Activated CD4-positive, alpha-beta T cell treated with anti-CD3 and anti-CD28 coated beads, Interleukin-2, Interleukin-4, amounts not matched to agents 100 ng/mL and 50 ng/mL, durations not matched to agents 16 hours and 8 hours (primary cell): ENCODE measurements at places on chromosomes 16 and 17.

DNA sequence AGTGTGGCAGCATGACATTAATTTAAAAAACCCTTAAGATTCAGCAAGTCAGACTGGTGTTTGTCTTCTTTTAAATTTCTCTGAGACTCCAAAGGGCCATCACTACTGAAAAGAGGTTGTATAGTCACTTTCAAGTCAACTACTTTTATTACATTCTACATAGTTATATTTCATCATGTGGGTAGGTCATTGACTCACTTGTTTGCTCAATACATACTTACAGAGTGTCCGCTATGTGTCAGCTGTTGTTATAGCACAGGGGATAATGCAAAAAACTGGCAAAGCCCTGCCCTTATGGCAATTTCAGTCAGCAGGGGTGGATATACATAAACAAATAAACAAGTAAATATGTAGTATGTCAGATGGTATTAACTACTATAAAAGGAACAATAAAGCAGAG is 2.5 kb upstream of the MYH4 start:
- no peak for DNase-seq

DNA sequence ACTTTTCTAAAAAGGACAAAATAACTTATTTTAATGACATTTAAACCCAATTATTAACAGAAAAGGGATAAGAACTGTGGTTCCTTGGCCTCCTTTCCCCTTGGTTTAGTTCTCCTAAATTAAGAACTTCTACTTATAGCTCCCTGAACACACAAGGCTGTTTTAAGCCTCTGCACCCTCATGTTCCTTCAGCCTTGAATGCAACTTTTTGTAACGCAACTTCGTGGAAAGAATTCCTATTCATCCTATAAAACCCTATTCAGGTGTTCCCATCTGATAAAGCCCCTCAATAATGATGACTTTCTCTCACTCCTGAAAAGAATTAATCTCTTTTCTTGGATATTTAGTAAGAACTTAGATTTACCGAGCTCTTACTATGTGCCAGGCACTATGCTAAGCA is 6.3 kb downstream of the STAT3 start:
- DNase-seq: no peak

DNA sequence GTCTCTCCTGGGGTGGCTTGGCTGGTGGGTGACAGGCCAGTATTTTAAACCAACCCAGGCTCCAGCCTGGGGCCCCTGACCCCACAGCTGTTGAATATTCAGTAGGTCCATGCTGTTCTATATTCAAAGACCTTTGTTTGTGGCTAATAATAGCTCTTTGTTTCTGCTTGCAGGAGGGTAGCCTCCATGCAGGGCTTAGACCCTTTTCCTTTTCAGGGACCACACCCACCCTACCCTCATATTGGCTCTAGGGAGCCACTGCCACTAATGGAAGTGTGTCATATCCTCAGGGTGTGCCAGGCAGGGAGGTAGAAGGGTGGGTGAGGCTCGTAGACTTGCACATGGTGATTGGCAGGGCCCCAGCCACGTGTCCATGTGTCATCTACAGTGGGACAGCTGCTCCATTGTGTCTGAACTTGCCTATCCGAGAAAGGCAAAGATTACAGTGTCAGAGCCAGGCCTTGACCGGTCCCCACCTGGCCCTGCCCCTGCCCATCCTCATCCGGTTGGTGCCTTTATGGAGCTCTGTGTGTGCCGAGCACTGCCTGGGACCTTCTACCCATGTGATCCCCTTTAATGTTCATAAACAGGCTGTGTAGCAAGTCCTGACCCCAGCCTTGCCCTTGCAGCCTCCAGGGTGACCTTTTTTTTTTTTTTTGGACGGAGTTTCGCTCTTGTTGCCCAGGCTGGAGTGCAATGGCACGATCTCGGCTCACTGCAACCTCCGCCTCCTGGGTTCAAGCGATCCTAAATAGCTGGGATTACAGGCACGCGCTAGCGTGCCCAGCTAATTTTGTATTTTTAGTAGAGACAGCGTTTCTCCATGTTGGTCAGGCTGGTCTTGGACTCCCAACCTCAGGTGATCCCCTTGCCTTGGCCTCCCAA is 22.1 kb downstream of the TMC7 start:
- DNase-seq: no peak

DNA sequence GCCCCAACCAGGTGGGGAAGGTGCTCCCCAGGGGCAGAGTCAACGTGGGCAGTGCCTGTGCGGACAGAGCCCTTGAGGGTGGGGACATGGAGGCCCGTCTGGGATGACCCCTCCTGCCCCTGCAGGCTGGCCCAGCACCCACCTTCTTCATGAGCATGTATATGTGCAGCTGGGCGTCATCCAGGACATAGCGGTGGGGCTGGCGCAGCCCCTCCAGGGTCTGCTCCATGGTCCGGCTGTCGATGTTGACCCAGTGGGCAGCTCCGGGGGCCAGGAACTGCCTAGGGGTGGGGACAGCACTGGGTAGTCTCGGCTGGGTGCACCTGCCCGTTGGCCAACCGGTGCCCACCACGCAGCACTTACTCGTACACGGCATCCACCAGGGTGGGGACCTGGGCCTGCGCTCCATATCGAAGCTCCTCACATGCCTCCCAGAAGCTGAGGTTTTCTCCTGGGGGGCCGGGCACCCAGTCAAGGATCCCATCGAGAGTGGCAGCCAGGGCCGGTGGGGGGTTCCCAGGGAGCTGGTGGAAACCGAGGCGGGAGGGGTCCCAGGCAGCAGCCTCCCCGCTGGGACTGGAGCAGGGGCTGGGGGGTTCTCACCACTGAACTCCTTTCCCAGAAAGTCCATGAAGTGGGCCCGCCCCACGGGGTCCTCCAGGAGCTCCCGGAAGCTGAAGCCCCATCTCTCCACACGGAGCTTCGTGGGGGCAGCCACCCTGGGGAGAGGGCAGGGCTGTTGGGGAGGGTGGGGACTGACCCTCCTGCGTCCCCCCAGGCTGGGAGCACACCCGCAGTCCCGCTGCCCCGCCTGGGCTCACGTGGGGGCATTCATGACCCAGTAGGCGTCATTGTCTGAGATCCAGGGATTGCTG is 5.1 kb downstream of the RGS11 start:
- no peak for DNase-seq

GRCh38 chr17:55388842-55389241 is 32.8 kb downstream of the MMD start:
- DNase-seq: no peak

GRCh38 chr16:85028685-85029407 is 1.3 kb downstream of the KIAA0513 start:
- peak; percentile 72 for DNase-seq

DNA sequence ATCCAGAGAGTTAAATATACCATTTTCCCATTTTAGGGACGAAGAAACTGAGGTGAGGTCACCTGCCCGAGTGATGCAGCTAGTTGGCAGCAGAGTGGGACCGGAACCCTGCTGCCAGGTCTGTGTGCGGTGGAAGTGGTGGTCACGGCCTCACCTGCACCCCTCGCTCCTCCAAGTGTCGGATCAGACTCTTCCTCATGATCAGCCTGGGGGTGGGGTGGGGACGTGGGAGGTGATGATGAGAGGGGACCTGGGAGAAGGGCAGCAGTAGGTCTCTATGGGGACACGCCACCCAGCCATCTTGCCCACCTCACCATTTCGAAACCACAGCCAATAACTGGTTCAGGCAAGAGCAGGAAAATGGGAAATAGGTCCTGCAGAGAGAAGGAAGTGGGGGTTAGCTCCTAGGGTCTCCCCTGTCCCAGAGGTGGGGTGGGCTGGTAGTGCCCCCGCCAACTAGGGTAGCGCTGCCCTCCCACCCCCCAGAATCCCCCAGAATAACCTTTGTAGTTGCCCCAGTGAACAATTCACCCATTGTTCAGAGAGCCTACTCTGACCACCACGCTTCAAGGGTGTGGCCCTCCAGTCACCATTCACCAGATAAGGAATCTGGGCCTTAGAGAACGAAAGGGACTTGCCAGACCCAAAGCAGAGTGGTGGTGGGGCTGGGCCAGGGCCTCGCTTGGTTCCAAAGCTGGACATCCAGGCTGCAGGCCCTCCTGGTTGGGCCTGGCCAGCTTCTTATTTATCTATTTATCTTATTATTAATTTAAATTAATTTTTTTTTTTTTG is 5.1 kb downstream of the GDPD3 start:
- DNase-seq: no peak

DNA sequence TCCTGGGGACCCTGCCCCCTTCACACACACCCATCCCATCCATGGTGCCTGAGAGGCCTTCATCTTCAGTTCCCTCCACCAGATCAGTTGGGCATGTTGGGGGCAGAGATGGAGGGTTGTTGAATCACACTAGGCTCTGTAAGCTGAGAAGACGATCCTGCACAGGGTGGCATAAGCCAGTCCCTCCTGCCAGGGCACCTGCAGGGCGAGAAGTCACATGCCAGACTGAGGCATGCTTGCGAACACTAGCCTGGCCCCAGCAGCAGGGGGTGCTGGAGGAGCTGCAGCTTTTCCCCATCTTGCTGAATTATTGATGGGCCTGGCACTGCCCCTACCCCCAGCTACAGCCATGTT is 6.1 kb upstream of the TBX2 start:
- DNase-seq: peak; percentile 20

DNA sequence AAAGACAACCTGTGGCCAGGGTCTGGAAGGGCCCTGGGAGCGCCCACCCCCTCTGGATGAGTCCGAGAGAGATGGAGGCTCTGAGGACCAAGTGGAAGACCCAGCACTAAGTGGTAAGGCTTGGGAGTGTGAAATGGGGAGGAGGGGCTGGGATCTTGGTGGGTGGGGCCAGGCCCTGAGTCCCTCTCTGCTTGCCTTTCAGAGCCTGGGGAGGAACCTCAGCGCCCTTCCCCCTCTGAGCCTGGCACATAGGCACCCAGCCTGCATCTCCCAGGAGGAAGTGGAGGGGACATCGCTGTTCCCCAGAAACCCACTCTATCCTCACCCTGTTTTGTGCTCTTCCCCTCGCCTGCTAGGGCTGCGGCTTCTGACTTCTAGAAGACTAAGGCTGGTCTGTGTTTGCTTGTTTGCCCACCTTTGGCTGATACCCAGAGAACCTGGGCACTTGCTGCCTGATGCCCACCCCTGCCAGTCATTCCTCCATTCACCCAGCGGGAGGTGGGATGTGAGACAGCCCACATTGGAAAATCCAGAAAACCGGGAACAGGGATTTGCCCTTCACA is 1.2 kb upstream of the STARD3 start:
- no peak for DNase-seq

DNA sequence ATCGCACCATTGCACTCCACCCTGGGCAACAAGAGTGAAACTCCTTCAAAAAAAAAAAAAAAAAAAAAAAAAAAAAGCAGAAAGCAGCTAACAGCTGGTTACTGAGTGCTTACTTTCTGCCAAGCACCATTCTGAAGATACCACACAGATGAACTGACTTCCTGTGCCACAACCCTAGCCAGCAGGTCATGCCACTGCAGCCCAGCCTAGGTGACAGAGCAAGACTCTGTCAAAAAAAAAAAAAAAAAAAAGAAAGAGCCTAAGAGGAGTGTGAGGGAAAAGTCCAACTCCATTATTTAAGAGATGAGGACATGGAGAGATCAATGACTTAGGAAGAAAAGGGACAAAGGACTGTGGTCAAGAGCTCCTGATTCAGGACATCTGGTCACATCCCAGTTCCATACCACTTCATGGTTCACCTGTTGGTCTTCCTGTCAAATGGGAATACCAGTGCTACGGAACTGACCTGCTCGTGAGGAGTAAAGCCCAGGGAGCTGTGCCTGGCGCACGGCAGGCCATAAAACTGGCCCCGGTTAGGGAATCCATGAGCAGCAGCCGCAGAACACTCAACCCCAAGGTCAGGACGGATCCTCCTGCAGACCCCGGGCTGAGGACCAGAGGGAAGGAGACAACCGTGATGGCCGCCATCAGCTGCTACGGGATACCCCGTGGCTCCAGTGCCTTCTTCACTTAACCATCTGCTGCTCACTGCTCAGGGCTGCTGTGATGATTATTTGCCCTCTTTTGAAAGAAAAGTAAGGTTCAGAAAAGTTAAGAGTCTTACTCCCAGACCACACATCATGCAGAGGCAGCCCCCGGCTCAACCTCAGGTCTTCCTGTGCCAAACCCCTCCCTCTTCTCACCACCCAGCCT is 950 bp downstream of the KLHDC4 start:
- no peak for DNase-seq

DNA sequence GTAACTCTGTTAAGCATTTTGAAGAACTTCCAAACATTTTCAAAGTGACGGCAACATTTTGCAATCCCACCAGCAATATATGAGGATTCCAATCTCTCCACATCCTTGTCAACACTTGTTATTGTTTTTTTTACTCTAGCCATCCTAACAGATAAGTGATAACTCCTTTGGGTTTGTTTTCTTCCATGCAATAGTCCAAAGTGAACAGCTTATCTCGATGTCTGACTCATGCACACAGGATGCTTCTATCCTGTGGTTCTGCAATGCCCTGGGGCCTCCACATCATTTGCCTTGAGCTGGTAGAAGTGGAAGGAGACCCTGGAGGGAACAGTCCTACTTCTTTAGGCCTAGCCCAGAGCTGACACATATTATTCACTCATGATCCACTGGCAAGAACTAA is 13.0 kb downstream of the TLE7 start:
- no peak for DNase-seq

- peak; percentile 57 for DNase-seq
Observed at GRCh38 chr16:528111-529011, 849 bp downstream of the CAPN15 start.

DNA sequence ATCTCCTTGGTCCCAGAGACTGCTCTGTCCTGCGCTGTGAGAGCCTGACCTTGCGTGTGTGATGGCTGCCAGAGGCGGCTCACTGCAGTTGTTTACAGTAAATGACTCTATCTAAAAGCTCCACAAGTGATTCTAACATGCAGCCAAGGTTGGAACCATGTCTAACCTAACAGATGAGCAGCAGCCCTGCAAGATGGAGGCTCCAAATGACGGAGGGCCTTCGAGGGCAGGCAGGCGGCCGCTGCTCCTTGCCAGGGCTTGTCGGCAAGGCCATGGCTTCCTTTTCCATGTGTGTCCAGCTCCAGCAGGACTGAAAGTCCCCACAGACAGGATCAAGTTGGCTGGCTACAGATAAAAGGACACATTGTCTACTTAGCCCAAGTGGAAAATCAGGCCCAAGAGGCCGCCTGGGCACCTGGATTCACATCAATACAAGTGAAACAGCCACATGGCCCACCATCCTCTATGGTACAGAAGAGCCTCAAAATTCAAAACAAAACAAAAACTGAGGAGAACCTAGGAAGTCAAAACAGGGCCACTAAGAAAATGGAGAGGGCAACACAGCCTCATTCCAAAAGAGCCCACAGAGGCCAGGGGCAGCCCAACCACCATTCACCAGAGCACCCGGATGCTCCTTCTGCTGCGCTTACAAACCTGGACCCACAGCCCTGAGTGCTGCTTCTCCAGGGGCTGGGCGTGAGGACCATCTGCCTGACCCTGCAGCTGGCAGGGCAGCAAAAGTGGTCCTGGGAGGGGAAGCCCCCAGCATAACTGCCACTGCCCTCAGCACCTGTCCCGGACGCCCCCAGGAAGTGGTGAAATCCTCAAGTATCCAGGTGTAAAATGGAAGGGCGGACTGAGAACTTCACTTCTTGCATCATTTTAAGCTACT is 65.0 kb downstream of the AMFR start:
- DNase-seq: no peak

- DNase-seq: no peak
Observed at GRCh38 chr17:79162012-79162963, 87.7 kb downstream of the ENGASE start.
